ENCODE measurements at places on chromosomes 6 and 20. TPM values are rescaled to one million over a fixed set of nuclear protein-coding genes. Genes with fewer than 3 reads are reported as not detected.

Gene KCNK15
- total RNA-seq, result 0.09 TPM

Gene CNR1
- not detected for total RNA-seq

Gene NR2E1
- not detected for total RNA-seq

Gene PROKR2
- not detected for total RNA-seq

Gene CARMIL1
- 4.5 TPM for total RNA-seq

Gene ACSS1
- 0.89 TPM for total RNA-seq

Gene SYNGAP1
- total RNA-seq, result 10.1 TPM

Gene GLP1R
- total RNA-seq, result not detected

Gene GNRH2
- total RNA-seq, result 0.59 TPM

Gene PLEKHG1
- 0.30 TPM for total RNA-seq

Gene SMPDL3A
- 24.1 TPM for total RNA-seq

Gene TCP1
- 228 TPM for total RNA-seq

Gene TRIM31
- total RNA-seq, result not detected

Gene RBPJL
- not detected for total RNA-seq

Gene FOXA2
- total RNA-seq, result not detected

Gene PTPN1
- total RNA-seq, result 22.6 TPM
